ENCODE measurements at places on chromosomes 11 and 22. TPM values are rescaled to one million over a fixed set of nuclear protein-coding genes. Genes with fewer than 3 reads are reported as not detected.
A peak's percentile ranks its signal among the peaks of the same experiment; 100 is the strongest.

PLCB3 gene
- total RNA-seq, result 66.4 TPM

DNA sequence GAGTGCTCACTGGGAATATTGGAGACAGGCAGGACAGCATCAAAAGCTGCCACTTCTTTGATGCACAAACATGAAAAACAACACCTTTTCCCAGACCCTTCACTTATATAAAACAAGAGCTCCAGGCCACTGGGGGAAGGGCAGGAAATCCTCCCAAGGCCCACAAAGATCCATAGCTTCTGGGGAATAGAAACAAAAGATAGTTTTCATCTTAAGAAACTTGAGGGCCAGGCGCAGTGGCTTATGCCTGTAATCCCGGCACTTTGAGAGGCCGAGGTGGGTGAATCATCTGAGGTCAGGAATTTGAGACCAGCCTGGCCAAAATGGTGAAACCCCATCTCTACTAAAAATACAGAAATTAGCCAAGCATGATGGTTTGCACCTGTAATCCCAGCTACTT is 15.3 kb downstream of the RTL6 start:
- DNase-seq, result no peak

BAIAP2L2 gene
- 4.0 TPM for total RNA-seq

BTBD18 gene
- total RNA-seq, result not detected

DNA sequence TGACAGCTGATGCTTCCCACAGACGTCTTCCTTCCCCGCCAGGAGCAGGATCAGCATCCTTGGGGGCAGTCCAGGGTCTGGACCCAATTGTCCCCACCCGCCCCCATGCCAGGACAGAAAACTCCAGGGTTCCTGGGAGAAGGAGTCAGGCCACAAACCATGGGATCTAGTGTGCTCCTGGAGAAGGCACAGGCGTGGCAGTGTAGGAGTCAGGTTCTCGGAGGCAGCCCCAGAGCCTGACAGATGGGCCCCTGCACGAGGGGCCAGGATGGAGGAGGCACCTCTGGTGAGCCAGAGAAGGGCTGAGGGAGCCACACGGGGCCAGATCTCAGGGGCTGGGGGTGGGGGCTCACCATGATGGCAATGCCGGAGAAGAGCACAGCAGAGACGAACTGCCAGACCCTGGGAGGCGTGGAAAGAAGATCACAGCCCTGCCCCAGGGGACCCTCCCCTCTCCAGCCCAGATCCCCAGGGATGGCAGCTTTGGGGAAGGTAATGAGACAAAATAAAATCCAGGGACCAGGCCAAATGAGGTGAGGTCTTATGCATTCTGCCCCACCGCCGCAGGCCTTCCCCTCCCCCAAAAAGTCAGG is 13.6 kb downstream of the TP53I11 start:
- no peak for DNase-seq

DNA sequence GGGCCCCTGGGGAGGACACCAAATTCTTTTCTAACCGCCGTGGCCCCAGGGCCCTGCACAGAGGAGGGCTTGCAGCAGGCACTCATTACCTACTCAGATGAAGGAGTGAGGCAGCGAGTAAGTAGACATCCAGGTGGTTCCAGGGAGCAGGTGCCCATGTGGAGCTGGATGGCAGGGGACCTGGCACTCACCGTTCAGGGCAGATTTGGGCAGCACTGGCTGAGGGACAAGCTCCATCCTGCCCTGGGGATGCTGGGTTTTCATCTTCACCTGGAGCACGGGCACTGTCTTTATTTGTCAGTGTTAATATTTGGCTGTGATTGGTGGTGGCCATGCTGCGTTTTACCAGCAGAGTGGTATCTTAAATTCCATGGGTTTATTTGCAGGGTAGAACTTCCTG is 1182.7 kb downstream of the BRD1 start:
- no peak for DNase-seq

- peak; percentile 72 for DNase-seq
These were observed 48.1 kb downstream of the CYTH4 start for GRCh38 chr22:37330200-37331033.

ADSL gene
- 90.6 TPM for total RNA-seq

- no peak for DNase-seq
These were observed 210.0 kb downstream of the KIRREL3 start for GRCh38 chr11:126790550-126791081.

CARD10 gene
- 116 TPM for total RNA-seq

DNA sequence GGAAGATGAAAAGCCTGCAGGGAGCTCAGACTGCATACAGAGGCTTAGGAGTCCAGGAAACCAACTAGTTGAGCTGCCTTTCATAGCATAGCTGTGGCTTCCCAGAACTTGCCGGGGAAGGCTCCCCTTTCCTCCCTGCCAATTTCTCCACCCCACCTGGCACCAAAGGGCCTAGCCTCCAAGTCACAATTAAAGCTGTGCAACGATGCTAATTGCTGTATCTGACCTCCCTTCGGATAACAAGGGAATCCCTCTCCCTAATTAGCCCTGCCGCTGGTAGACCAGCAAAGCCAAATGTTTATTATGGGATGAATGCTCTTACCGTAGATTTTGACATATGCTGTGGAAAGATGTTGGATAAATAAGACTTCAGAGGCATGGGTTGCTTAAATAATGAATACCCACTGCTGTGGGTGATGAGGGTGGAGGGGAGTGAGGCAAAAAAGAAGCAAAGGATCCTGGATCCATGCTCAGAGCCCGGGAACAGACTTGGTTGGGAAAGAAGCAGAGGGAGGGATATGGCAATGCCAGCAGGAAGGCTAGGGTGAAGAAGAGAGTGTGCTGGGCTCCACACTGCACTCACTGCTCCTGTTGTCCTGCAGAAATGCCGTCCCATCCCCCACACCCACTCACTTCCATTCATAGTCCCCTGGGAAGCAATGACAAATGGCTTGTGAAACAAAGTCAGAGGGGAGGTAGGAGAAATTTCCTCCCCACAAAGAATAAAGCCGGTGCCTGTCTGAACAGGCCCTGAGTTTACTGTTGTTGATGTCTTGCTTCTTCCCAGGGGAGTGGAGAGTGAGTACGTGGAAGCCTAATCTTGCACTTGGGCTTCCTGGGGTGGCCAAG is 608.1 kb upstream of the CADM1 start:
- peak; percentile 3 for DNase-seq

ZNF215 gene
- 7.5 TPM for total RNA-seq

DNA sequence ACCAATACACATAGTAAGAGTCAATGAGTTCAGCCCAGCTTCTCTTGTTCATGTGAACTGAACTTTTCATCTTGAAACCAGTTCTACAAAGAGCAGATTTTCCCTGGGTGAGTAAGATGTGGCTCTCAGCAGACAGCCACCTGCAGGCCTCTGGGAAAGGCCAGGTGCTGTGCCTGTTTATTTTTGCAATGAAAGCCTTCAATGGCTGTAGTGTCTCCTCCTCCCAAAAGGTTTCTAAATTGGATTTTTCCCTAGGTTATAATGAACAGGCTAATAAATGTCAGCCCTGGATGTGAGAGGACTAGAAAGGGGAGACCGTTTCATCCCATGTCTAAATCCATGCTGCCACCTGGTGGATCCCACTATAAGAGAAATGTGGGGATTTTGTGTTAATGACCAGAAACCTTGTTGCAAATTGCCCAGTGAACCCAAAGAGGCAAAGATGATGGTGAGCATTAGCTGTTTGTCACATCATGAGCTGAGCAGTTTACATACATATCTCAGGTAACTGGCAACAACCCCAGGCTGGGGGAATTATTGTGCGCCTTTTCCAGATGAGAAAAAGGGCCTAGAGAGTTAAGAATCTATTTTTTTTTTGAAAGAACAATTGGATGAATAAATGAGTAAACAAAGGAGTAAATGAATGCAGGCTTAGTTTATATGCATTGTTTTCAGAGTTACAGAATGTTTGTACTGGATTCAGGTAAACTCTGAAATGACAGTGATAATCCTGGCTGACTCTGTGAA is 12.7 kb downstream of the C11orf91 start:
- peak; percentile 62 for DNase-seq

DNA sequence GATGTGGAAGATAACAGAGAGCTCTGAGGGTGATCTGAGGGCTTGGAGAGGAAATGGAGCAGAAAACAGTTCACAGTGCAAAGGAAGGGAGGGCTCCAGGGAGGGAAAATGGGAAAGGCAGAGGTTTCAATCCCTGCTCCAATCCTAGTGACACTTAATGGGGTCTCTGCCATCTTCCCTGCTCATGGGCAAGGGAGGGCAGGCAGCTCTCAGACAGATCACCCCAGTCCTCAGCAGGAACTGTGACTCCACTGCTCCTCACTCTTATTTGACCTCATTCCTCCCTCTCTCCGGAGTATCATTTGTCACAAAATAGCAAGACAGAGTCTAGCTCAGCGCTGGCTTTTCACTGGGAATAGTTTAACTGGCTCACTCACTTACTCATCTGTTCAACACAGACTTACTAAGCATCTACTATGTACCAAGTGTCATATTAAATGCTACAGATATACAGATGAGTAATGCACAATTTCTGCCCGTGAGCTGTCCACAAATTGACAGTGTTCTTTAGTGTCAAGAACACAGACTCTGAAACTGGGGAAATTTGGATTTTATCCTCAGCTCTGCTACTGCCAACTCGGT is 817.4 kb downstream of the OPCML start:
- DNase-seq, result peak; percentile 20

TMX2 gene
- total RNA-seq, result 96.4 TPM

GRCh38 chr22:25908755-25909154 is 166.8 kb downstream of the MYO18B start:
- DNase-seq, result no peak

HBE1 gene
- total RNA-seq, result not detected

- no peak for DNase-seq
These were observed 5.7 kb downstream of the TMEM25 start for GRCh38 chr11:118536726-118537125.

KRTAP5-9 gene
- total RNA-seq, result not detected

TTC36 gene
- not detected for total RNA-seq

DNA sequence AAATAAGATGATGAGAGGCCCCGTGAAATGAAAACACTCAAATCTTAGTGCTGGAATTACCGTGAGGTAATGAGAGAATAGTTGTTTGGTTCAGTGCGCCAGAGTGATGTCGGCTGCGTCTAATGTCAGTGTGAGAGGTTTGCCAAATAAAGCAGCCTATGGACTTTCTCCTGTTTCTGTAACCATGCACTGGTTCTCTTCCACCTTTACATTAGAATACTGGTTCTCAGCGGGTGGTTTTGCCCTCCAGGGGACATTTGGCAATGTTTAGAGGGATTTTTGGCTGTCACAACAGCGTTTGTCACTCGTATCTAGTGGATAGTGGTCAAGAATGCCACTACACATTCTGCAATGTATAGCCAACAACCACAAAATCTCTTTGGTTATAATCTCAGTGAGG is 1.1 kb downstream of the OOSP4B start:
- DNase-seq, result no peak

DNA sequence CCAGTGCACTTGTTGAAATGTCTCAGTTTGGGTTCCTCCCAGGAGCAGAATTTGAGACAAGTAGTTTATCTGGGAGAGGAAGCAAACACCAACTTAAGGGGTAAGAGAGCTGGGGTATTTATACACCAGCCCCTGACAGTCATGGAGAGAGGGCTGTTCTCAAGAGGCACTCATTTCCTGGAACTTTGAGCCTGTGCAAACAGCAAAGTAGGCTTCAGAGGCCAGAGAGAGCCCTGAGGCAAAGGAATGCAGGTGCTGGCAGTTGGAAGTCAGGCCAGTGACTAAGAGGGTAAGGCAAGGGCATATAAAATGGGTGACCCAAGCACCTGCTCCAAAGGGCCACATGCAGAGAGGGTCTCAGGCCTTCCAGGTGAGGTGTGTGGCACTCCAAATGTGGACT is 16.1 kb downstream of the MS4A18 start:
- DNase-seq, result no peak

DNA sequence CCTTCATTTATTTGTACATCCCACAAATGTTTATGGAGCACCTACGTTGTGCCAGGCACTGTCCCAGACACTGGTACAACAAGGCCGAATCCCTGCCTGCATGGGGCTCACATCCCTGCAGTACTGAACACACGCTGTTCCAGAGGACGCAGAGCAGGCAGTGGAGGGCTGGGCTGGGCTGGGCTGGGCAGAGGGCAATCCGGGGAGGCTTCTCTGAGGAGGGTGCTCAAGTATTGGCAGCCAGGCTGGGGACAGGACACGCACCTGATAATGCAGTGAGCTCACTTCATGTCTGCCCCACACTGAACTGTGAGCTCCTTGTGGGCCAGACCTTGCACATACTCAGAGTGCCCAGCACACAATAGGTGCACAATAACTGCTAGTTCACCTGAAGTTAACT is 34.1 kb downstream of the CYTH4 start:
- DNase-seq, result no peak

DNA sequence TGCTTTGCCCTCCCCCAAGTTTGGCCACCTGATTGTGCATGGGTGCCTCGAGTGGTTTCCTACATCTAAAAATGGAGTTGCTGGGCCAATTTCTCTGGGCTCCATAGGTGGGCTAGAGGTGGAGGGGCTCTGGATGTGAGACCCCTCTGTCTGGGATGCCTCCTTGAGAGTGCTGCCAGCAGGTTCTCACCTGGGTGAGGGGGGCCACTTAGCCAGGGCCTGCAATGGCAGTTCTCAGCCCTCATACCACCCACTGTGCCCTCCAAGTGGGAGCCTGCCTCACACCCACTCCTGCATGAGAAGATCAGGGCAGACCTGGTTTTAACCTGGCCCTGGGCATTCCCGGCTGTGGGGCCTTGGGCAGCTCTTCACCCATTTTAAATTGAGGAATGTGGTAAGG is 83.9 kb downstream of the CABIN1 start:
- DNase-seq, result no peak

POU2AF1 gene
- not detected for total RNA-seq

- DNase-seq, result no peak
These were observed 4.6 kb downstream of the SLC29A2 start for GRCh38 chr11:66366844-66367477.

MS4A4A gene
- total RNA-seq, result not detected

- DNase-seq, result no peak
These were observed 34.2 kb downstream of the MACROD1 start for GRCh38 chr11:64131683-64132190.

GRCh38 chr11:122235615-122236014 is 119.6 kb upstream of the BLID start:
- DNase-seq, result no peak

- peak; percentile 48 for DNase-seq
These were observed 76.3 kb downstream of the BUD13 start for GRCh38 chr11:116696381-116696941.

GRCh38 chr11:1534171-1534570 is 37.9 kb downstream of the DUSP8 start:
- DNase-seq, result no peak

GRCh38 chr11:117073539-117073938 is 24.7 kb downstream of the SIK3 start:
- DNase-seq, result no peak

All from foreskin keratinocyte (primary cell).